ENCODE measurements at places on chromosomes 3 and 15. TPM values are rescaled to one million over a fixed set of nuclear protein-coding genes. Genes with fewer than 3 reads are reported as not detected.

GRCh38 chr3:23806534-23807423 lies 1.0 kb downstream of the UBE2E1 start:
- peak overlapping the region; percentile 97 for H3K27ac ChIP-seq
- peak; percentile 32 for DNase-seq
- H3K36me3 ChIP-seq = no peaks in the 10 kb centered on the region
- no peaks in the 10 kb centered on the region for H3K4me1 ChIP-seq
- peak overlapping the region; percentile 87 for H3K4me3 ChIP-seq

DNA sequence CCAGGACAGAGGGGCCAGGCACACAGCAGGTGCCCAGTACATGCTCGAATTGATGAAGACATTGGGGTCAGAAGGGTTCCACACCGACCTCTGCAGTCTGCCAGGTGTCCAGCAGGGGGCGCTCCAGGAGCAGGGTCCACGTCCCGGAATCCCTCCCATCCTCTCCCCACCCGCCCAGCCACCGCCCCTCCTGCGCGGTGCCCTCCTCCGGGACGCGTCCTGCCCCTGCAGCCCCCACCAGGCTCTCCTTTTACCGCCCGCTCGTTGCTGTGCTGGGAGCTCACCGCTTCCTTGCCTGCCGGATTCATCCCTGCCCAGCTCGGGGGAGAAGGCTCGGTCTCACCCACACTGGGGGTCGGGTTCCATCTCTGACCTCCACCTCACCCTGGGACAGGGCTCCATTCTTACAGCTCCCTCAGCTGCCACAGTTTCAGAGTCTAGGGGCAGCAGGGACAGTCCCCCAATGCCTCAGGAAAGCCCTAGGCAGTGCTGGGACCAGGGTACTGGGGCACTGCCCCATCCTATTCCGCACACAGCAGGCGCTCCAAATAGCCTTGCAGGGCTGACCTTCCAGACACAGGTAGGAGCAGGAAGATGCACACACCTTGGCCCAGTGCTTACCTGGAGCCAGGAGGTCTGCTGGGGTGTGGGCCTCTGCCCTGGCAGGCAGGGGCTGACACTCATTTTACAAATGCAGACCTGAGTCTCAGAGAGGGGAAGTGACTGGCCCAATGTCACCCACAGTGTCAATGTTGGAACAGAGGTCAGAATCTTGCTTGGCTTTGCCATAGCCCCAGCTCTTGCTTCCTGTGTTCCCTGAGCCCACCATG lies 31.0 kb downstream of the GRIP2 start:
- H3K4me3 ChIP-seq = no peak overlapping the region
- no peaks in the 10 kb centered on the region for H3K4me1 ChIP-seq
- H3K27ac ChIP-seq = no peak overlapping the region
- no peaks in the 10 kb centered on the region for H3K27me3 ChIP-seq
- H3K36me3 ChIP-seq = no peaks in the 10 kb centered on the region

DNA sequence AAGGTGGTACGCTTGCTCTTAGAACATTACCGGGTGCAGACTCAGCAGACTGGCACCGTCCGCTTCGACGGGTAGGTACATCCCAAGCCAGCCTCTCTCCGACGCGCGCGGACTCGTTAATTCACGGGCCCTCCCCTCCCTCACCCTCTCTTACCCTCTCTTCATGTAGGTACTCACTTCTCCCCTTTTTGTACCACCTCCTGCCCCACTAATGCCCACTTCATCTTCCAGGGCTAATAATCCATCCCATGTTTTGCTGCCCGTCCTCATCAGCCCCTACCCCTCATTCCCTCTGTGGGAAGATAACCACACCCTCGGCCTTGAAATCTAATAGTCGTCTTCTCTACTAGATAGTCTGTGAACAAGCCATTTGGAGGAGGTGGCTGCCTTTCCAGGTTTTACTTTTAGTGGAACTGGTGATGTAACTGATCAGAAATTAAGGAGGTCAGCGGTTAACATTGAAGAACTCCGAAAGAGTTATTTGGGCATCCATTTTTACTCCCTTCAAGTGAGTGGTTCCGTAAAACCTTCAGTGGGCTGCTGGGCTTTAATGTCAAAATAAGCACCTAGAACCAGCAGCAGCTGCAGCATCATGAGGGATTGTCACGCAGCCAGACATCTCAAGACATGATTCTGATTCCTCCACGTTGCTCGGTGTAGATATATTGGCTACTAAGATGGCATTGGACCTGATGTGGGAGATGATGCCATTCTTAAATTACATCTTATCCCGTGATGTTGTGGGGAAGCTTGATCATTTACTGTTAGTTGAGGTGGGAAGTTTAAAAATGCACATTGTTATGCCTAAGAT lies 1.3 kb downstream of the FEM1B start:
- no peaks in the 10 kb centered on the region for H3K27me3 ChIP-seq
- no peak for DNase-seq
- no peaks in the 10 kb centered on the region for H3K4me1 ChIP-seq
- peak overlapping the region; percentile 83 for H3K4me3 ChIP-seq
- peak overlapping the region; percentile 99 for H3K27ac ChIP-seq
- H3K36me3 ChIP-seq = no peaks in the 10 kb centered on the region

- H3K27me3 ChIP-seq = no peaks in the 10 kb centered on the region
- DNase-seq = no peak
- peaks cover 3% of the 10 kb centered on the region for H3K4me1 ChIP-seq
- no peak overlapping the region for H3K27ac ChIP-seq
- no peak overlapping the region for H3K4me3 ChIP-seq
Measured at GRCh38 chr3:73499787-73500186, 125.0 kb downstream of the PDZRN3 start.

The GPR62 gene
- total RNA-seq = 0.28 TPM

Measured in uterus (tissue), 4 donors.